Fibroblast of lung (primary cell): ENCODE measurements at places on chromosomes 1 and 21. TPM values are rescaled to one million over a fixed set of nuclear protein-coding genes. Genes with fewer than 3 reads are reported as not detected.

DNA sequence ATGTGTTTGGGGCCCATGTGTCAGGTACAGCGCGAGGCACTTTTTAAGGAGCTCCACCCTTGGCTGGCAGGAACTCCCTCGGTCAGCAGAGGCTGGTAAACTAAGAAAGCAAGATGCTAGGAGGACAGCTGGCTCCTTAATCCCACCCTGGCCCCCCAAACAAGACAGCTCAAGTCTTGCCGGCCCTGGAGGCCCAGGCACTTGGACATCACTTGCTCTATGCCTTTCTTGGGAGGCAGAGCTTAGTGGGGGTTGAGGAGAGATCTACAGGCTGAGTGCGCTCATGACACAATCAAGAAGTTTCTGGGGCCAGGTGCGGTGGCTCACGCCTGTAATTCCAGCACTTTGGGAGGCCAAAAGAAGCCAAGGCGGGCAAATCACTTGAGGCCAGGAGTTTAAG lies 78.1 kb downstream of the CD34 start:
- H3K4me3 ChIP-seq, result no peak overlapping the region
- H3K4me1 ChIP-seq, result peaks cover 2% of the 10 kb centered on the region
- H3K27ac ChIP-seq, result no peak overlapping the region
- DNase-seq, result no peak

GRCh38 chr1:216822480-216822879 lies 99.3 kb upstream of the ESRRG start:
- no peak overlapping the region for H3K4me3 ChIP-seq
- no peaks in the 10 kb centered on the region for H3K4me1 ChIP-seq
- H3K36me3 ChIP-seq, result no peaks in the 10 kb centered on the region
- no peaks in the 10 kb centered on the region for H3K27me3 ChIP-seq
- no peak overlapping the region for H3K27ac ChIP-seq

DNA sequence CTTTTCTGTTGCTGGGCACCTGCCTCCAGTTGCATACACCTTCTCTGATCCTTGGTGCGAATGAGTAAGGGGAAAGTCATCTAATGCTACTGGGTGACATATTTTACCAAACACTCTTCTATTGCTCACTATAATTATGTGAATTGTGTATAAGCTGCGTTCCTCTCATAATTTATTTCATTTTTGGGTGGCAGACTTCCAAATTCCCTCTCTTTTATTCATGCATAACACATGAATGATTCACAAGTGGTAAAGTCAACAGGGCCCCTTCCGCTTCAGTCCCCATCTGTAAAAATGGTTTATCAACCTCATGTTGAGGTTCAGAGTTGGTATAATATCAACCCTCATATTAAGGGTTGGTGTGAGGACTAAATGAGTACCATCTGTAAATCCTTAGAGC lies 3.2 kb upstream of the QSOX1 start:
- no peak overlapping the region for H3K4me3 ChIP-seq
- peak; percentile 94 for DNase-seq
- H3K27ac ChIP-seq, result peak overlapping the region; percentile 73
- H3K27me3 ChIP-seq, result no peaks in the 10 kb centered on the region
- peaks cover 17% of the 10 kb centered on the region for H3K4me1 ChIP-seq
- H3K36me3 ChIP-seq, result no peaks in the 10 kb centered on the region

The PAPPA2 gene
- polyA plus RNA-seq, result 0.24 and 0.28 TPM in 2 replicates

GRCh38 chr1:243258731-243259130 lies 2.9 kb downstream of the SDCCAG8 start:
- no peak for DNase-seq
- H3K27me3 ChIP-seq, result no peaks in the 10 kb centered on the region
- no peaks in the 10 kb centered on the region for H3K36me3 ChIP-seq
- no peak overlapping the region for H3K27ac ChIP-seq

GRCh38 chr1:212486619-212486975 lies 53.9 kb downstream of the NENF start:
- H3K27ac ChIP-seq, result no peak overlapping the region
- H3K27me3 ChIP-seq, result peaks cover 4% of the 10 kb centered on the region
- peaks cover 2% of the 10 kb centered on the region for H3K4me1 ChIP-seq
- no peak overlapping the region for H3K4me3 ChIP-seq
- H3K36me3 ChIP-seq, result no peaks in the 10 kb centered on the region

The SV2A gene
- 26.8 and 35.8 TPM in 2 replicates for polyA plus RNA-seq

DNA sequence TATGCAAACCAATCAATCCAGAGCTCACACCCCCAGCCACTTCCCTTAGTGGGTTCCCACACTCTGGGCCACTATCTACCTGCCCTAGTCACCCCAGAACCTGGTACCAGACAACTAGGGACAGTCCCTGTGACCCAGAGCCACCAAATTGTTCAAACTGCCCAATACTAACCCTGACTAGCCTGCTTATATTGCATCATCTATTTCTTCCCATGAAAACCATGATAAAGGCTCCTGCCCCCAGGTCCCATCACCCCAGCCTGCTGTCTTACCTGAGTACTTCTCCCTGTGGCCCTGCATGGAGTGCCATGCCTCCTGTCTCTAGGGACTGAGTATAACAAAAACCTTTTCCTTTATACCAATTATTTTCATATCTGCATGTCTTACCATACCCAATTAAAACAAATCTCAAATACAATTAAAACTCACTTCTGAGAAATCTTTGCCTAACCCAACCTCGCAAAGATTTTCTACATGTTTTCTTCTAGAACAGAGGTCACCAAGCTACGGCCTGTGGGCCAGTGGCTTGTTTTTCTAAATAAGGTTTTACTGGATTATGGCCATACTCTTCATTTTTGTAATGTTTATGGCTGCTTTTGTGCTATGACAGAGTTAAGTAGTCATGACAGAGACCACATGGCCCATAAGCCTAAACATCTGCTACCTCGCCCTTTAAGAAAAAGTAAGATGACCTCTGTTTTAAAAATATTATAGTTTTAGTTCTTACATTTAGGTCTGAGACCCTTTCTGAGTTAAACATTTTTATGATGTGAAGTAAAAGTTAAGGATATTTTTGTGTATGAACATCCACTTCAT lies 31.0 kb upstream of the NID1 start:
- no peak overlapping the region for H3K27ac ChIP-seq
- H3K4me1 ChIP-seq, result no peaks in the 10 kb centered on the region
- no peaks in the 10 kb centered on the region for H3K27me3 ChIP-seq
- no peak overlapping the region for H3K4me3 ChIP-seq
- no peaks in the 10 kb centered on the region for H3K36me3 ChIP-seq

- no peaks in the 10 kb centered on the region for H3K36me3 ChIP-seq
- no peak for DNase-seq
- no peak overlapping the region for H3K4me3 ChIP-seq
- H3K27me3 ChIP-seq, result no peaks in the 10 kb centered on the region
- H3K4me1 ChIP-seq, result no peaks in the 10 kb centered on the region
These were observed 444.8 kb downstream of the TTLL7 start for GRCh38 chr1:83554174-83554573.

The DCST1 gene
- not detected in 2 replicates for polyA plus RNA-seq

DNA sequence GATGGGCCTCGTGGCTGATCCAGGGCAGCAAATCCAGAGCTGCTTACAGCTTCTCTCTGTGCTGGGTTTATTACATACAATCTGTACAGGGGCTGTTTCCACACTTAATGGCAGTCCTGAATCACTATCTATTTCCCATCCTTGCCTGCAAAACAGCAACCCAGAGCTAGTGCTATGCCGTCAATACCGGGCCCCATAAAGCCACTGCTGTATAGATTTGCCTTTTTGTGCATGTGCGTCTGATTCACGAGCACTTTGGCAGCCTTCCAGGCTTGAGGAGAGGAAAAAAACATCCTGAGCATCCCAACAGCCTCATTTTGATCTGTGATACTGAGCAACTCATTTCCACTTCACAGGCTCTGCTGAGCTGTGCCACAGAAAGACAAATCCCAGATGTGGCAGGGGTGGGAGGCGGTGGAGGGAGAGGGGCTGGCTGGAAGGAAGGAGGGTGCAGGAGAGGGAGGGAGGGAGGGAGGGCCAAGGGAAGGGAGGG lies 65.2 kb upstream of the TARBP1 start:
- H3K36me3 ChIP-seq, result no peaks in the 10 kb centered on the region
- H3K4me1 ChIP-seq, result peaks cover 14% of the 10 kb centered on the region
- no peaks in the 10 kb centered on the region for H3K27me3 ChIP-seq
- peak overlapping the region; percentile 75 for H3K27ac ChIP-seq
